ENCODE measurements at places on chromosomes 4 and X.

- no peak for DNase-seq
These were observed 40.1 kb downstream of the WWC2 start for GRCh38 chr4:183139058-183139750.

GRCh38 chr4:80911458-80911857 is 119.0 kb upstream of the BMP3 start:
- no peak for DNase-seq

DNA sequence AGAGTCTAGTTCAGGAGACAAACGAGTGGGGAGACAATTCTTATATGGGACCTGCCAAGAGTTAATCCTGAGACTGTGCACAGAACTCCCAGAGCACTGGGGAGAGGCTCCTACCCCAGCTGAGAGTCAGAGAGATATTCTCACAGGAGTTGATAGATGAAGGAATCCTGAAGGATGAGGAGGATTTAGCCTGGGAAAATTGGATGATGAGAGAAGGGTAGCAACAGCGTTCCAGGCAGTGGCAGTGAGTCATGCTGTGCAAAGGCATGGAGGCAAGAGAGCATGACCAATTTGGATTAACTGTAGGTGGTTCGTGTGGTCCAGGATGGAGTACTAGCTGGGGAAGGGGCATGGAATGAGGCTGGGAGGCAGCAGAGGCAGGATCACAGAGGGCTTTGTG is 318.6 kb downstream of the LDB2 start:
- DNase-seq: no peak

GRCh38 chrX:11462136-11462535 is 168.9 kb downstream of the AMELX start:
- no peak for DNase-seq

DNA sequence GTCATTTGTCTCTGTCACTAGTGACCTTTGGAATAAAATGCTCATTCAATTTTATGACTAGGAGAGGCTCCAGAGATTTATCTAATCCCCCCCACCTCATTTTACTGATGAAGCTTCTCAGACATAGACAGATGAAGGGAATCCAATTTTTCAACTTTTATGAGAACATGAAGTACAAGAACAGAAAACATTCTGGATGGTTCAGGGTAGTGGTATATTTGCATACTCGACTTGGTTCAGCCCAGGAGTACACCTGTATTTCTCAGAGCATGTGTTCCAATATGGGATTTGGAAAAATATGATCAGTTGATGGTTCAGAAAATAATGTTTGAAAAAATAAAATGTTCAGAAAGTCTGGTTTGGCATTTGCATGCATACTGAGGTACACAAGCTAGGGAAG is 131.4 kb upstream of the GALNT7 start:
- DNase-seq: no peak

DNA sequence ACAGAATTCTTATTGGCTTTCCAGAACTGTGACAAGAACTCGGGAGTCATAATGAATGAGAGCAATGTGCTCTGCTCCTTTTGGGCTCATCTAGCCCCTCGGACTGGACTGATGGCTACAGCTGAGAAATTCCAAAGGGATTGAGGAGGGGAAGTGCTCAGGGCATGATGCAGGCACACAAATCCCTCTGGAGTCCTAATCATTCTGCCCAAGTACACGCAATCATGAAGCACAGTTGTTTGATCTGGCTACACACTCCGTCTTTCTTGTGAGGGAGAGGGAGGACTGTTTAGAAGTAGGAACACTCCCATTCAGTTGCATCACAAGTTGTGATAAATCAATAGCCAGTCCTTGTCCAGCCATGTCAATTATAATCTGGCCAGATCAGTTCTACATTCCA is 237.5 kb downstream of the COL25A1 start:
- no peak for DNase-seq

DNA sequence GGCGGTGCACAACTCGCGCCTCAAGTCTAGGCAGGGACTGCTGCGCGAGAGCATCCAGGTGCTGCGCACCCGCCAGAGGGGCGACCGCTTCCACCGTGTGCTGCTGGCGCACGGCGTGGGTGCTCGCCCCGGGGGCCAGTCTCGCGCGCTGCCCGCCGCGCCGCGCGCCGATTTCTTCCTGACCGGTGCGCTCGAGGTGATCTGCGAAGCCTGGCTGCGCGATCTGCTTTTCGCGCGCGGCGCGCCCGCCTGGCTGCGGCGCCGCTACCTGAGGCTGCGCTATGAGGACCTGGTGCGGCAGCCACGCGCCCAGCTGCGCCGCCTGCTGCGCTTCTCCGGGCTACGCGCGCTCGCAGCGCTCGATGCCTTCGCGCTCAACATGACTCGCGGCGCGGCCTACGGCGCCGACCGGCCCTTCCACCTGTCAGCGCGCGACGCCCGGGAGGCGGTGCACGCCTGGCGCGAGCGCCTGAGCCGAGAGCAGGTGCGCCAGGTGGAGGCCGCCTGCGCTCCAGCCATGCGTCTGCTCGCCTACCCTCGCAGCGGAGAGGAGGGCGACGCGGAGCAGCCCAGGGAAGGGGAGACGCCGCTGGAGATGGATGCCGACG is 1.3 kb downstream of the CHST7 start:
- no peak for DNase-seq

DNA sequence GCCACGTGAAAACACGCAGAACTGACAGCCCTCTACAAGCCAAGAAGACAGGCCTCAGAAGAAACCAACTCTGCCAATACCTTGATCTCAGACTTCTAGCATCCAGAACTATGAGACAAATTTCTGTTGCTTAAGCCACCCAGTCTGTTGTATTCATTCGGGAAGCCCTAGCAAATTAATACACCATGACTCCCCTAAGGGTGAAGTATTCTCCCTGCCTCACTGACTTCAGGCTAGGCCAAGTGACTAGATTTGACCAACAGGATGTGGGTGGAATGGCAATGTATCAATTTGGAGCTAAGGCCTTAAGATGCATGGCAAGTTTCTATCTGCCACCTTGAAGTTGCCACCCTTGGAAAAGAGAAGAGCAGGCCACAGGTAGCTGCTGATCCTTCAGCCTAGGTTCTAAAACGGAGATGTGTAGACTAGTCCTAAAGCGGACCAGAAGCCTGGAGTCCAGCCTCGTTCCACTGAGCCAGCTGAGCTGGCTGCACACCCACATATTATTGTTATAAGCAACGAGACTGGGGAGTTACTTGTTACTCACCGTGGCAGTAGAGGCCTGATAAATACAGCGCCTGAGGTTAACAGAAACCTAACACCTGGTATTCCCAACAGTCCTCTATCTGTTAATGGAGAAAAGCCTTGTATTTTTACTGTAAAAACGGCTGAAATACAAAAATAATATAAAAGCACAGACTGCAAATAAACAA is 16.4 kb downstream of the SCARB2 start:
- no peak for DNase-seq

Data from activated CD4-positive, alpha-beta T cell treated with anti-CD3 and anti-CD28 coated beads, Interleukin-2, amount 50 U/mL, for 24 hours (primary cell).